ENCODE measurements at places on chromosomes 11 and 22.

DNA sequence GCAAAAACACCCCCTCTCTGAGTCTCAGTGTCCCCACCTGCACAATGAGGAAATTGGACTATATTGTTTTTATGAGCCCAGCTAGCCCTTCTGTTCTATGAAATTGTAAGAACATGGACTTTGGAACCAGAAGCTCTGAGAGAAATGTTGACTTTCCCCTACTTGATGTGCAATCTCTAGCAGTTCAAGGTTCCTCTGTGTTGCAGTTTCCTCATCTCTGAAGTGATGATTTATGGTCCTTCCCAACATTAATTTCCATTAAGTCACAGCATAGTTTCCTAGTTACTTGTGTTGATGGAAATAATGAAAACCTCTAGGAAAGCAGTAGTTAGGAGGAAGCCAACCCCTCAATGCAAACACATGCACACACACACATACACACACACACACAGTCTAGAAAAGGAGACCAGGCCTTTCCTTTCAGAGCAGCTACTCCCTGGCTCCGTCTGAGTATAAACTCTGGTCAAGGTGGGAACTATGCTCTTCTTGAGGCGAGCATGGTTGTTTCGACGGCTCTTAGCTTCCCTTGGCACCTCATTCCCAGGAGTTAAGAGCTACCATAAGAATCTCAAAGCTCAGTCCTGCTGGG, 518.4 kb downstream of the SOX6 start:
- no peak for DNase-seq

DNA sequence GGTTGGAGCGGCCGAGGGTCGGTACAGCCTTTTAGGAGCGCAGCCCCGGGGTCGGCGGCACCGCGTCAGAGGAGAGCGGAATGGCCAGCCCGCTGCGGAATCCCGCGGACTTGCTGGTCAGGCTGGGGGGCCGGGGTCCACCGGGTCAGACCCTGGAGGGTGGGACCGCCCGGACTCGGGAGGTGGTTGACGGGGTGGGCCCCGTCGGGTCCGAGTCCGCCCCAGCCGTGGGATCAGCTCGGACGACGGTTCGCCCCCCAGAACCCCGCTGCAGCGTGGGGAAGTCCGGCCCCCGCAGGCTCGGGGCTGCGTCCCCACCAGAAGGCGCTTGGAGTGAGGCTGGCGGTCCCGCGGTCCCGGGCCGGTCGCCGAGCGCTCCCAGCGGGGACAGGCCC, 301 bp upstream of the ADM2 start:
- no peak for DNase-seq

GRCh38 chr22:41481925-41482318, 13.0 kb downstream of the ACO2 start:
- DNase-seq = no peak

GRCh38 chr11:68812526-68812925, 29.2 kb downstream of the CPT1A start:
- no peak for DNase-seq
